ENCODE measurements at places on chromosomes 2 and 18.
A peak's percentile ranks its signal among the peaks of the same experiment; 100 is the strongest.

GRCh38 chr18:70672581-70672980 is 383.7 kb downstream of the SOCS6 start:
- no peak for DNase-seq

DNA sequence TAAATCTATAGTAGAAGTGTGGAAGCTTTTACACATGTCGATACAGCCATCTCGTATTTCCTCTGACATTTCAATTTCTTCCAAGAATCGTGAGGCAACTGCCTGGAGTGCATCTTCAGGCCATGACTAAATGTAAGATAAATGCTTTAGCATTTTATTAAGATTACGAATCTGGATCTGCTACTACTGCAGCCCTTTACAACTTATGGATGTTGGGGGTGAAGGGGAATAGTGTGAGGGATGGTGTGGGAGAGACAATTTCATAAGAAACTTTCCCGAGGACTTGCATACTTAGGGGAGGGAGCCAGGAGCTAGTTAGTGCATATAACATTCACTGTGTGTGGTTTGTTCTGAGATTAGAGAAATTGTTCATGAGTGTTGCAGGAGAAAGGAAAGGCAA is 204.8 kb downstream of the SLC39A10 start:
- no peak for DNase-seq

DNA sequence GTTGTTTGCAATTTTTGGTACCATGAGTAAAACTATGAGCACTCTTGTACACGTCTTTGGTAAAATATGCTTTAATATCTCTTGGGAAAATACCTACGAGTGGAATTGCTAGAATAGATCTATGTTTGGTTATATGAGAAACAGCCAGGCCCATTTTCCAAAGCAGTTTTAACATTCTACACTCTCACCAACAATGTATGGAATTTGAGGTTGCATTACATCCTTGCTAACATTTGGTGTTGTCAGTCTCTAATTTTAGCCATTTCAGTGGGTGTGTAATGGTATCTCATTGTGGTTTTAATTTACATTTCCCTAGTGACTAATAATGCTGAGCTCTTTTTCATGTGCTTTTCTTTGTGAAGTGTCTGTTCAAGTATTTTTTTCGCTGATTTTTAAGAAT is 118.9 kb upstream of the TCF4 start:
- DNase-seq: no peak

- DNase-seq: no peak
These were observed 19.3 kb upstream of the HPCAL1 start for GRCh38 chr2:10283106-10284062.

GRCh38 chr2:81324046-81324445 is 1019.5 kb upstream of the LRRTM1 start:
- no peak for DNase-seq

- DNase-seq: no peak
These were observed 65.0 kb downstream of the NOL4 start for GRCh38 chr18:34159691-34160185.

DNA sequence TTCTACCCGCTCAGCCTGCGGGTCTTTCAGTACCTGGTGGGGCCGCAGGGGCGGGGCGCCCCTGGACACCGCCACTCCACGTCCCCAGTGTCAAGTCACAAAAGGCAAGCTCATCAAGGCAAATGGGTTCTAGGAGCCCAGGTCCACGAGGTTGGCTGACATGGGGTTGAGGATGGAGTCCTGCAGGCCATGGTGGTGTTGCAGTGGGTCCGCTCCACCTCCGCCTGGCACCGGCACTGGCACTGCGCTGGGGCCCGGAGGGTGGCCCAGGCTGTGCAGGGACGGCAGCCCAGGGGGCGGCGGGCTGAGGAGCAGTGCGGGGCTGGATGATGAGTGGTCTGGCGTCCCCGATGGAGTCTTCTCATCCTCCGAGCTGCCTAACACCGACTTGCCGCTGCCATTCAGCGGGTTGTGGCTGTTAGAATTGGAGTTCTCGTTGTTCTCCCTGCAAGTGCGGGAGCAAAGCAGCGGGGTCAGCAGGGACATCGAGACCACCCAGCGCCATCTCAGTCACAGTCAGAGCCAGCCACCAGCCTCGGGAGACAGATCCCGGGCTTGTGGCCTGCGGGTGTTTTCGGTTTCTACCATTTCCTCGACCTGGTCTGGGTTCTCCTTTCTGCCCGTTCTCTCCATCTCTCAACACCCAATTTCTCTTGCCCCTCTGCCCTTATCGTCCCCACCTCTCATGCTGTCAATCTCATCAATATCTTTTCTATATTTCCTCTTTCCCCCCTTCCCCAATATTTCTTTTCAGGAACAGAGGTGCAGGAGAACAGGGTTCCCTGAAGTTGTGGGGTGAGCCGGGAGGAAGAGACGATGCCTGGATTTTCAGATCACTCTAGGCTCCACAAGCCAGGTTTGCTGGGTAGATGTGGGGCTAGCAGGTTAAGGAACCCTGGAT is 3.0 kb downstream of the SIX2 start:
- no peak for DNase-seq

- no peak for DNase-seq
These were observed 570.4 kb downstream of the CCDC85A start for GRCh38 chr2:56754066-56754615.

- no peak for DNase-seq
These were observed 3.4 kb upstream of the BCL11A start for GRCh38 chr2:60556576-60557485.

DNA sequence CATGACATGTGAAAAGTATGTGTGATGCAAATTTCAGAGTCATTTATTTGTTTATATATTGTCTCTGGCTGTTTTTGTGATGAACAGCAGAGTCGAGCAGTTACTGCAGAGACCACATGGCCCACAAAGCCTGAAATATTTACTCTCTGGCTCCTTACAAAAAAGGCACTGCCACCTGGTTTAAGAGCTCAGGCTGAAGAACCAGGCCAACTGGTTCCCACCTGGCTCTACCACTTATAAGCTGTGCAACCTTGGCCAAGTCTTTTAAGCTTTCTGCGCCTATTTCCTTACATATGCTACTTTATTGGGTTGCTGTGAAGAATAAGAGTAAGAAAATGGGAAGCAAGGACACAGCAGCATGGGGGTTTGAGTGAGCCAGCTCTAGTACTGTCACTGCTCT is 207.6 kb downstream of the L3MBTL4 start:
- no peak for DNase-seq

DNA sequence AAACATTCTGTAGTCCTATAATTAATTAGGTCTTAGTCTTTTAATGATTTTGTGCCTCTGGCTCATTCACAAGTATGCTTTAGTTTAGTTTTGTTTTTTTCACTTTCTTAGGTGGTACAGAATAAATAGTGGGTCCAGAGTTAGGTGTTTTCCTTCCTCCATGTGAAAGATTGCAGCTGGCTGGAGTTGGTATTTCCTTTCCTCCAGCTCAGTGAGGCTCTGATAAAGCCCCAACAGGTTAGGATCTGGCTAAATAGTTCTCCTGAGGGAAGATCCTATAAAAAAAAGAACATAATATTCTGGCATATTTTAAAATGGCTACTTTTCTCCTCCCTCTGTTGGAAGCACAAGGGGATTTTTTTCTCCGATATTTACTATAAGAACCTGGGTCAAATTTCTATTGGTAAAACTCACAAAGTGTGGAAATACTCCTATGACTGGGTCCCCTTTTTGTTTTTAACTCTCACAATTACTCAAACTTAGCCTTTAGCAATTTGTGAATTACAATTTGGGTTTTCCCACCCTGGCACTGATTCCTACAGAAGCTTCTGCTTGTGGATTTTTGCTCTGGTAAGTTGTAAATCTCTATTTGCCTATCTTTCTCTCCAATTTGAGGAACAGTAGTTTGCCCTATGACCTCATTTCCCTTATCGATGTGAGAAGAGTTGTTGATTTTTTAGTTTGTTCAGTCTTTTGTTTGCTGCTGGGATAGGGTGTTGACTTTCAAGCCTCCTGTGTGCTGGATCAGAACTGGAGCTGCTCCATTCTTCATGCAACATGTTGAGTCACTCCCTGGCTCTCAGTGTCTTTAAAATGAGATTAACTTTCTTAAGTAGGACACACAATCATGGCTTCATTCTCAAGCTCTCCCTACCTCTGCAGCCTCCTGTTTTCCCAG is 500.9 kb downstream of the RNF144A start:
- DNase-seq: no peak

DNA sequence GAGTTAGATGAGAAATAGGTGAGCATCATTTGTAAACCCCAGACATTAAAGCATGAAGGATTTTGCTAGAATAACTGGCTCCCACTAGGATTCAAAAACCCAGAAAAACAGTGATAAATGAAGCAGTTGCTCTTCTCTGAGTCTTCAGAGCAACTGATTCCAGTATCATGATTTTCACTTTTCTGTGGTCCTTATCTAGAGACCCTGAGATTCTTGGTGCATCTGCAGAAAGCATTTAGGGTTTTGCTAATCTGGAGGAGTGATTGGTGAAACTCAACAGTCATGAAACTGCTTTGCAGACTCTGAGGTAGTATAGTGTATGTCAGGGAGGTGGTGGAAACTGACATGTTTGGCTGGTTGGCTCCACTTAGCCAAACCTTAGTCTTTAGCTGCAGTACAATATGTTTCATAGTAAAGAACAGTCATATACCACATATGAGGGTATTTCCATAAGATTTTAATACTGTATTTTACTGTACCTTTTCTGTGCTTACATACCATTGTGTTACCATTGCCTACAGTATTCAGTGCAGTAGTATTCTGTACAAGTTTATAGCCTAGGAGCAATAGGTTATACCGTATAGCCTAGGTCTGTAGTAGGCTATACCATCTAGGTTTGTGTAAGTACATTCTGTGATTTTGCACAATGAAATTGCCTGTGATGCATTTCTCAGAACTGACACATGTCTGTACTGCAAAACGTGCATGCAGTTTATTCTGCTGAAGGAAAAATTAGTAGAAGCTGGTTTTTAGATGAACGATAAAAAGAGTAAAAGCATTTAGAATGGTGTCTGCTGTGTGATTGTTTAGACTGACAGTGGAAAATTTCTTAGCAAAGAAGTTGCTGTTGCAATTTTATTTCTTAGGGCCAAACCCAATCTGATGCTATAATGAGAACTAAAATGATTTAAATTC is 23.8 kb downstream of the EML4 start:
- DNase-seq: no peak

DNA sequence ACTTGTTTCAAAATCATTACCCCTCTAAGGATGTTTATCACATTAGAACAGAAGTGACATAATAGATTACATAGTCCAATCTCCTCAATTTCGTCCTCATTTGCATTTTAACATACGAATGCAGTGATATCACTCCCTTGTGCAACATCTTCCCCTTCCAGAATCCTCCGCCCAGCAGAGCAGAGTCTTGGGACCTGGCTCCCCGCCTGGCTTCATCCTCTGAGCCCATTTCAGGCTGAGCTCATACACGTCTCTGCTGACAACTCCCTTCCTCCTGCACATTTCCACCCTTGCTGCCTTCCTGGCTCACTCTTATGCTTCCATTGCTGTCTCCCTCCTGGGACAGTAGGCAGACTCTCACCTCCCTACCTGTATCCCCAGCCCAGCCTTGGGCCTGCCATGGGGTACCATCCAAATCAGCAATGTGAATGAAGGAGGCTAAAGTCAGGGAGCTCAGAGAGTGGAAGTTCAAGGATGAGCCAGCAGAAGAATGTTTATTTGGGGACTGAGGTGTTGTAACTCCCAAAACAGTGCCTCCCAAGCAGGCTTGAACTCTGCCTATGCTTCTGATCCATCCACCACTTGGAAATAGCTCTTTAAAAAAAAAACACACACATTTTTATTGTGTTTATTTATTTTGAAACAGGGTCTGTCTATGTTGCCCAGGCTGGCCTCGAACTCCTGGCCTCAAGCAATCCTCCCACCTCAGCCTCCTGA is 165.2 kb downstream of the TMEM200C start:
- no peak for DNase-seq

DNA sequence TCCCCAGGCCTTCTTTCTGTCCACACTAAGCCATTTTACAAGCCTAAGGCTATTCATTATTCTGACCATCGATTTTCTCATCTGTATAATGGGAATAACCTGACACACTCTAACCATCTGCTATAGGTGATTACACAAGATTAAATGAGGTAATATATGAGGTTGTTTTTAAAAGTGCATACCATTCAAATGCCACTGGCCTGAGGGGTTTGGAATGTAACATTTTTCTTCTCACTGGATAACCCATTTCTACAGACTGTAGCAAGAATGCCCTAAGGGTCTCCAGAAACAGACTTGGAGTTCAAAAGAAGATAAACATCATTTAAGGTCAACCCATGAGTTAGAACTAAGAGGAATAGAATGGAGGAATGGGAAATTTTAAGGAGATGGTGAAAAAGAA is 111.7 kb upstream of the SETBP1 start:
- DNase-seq: no peak

DNA sequence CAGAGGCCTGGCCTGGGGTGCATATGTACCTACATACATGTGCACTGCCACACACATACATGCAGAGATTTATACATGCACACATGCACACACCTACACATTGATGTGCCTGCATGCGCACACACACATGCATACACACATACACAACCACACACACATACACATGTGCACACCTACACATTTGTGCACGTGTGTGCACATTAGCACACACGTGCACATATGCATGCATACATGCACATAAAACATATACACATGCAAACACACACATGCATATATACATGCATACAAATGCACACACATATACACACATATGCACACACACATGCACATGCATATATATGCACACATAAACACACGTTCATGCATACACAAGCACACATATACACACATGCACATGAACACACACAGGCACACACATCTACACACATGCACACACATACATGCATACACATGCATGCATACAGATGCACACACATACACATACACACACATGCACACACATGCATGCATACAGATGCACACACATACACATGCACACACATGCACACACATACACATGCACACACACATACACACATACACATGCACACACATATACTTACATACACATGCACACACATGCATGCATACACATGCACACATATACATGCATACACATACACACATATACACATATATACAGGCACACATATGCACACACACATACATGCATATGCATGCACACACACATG is 23.6 kb upstream of the OTOS start:
- DNase-seq: no peak

- DNase-seq: no peak
These were observed 1331.8 kb upstream of the ZEB2 start for GRCh38 chr2:145851730-145852129.

GRCh38 chr2:37523814-37524362 is 147.6 kb downstream of the CDC42EP3 start:
- no peak for DNase-seq

GRCh38 chr2:44087714-44088092 is 81.0 kb upstream of the PPM1B start:
- DNase-seq: no peak

DNA sequence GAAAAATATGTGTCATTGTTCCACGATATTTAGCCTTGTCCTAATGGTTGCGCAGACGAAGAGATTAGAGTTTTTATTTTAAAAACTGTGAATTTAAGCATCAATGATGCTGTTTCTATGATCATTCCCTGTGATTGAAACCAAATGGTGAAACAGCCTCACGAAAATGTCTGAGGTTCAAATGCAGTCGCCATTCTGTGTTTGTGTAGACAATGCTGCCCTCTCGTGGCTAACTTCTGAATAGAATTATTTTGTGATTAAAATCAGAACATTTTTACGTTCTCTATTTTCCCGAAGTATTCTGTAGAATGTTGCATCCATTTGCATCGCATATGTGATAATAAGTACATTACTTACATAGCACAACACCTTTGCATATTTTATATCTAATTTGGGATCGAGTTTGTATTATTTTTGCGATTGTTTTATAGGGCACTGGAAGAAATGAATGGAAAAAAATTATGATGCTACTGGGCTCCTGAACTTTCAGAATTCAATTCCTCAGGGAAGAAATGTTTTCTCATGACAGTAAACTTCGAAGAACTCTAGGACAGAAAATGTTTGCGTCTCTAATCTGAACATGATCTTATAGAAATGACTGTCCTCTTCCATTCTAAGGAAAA is 54.8 kb upstream of the CREB1 start:
- peak; percentile 20 for DNase-seq
